ENCODE measurements at places on chromosomes 2 and 18.

DNA sequence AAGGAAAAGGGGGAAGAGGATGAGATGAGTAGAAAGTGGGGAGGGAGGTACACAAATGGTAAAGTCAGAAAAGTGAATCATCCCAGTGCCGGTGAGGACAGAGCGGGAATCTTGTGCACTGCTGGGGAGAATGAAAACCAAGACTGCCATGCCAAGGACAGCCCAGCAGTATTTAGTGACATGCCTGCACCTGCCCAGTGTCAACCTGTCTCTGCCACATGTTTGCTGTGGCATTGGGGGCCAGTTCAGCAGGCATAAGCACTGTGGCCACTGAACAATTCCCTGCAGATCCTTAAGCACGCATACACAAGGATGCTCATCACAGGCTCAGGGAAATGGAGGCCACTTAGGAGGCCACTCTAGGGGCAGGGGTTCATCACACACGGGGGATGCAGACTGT is 5.2 kb upstream of the KCNK3 start:
- no peak for DNase-seq

GRCh38 chr18:75805265-75805664 is 377.8 kb upstream of the SMIM21 start:
- DNase-seq = no peak

DNA sequence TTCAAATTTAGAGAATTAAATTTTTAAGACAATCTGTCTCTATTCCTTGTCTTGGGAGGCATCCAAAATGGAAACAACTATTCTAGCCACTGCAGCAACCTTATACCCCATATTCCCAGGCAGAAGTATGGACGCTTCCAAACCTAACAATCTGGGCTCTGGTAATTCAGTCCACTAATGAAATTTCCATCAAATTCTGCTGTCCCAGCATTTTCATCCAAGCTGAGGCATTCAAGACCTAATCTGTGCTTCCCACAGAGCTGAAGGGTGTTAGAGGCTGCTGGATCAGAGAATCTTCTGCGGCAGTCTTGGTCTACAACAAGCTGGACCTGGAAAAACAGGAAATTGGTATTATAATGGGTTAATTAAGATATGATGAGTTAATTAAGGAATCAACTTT is 42.5 kb upstream of the CYRIA start:
- no peak for DNase-seq

- DNase-seq = no peak
Measured at GRCh38 chr2:189829102-189829833, 45.0 kb downstream of the PMS1 start.

DNA sequence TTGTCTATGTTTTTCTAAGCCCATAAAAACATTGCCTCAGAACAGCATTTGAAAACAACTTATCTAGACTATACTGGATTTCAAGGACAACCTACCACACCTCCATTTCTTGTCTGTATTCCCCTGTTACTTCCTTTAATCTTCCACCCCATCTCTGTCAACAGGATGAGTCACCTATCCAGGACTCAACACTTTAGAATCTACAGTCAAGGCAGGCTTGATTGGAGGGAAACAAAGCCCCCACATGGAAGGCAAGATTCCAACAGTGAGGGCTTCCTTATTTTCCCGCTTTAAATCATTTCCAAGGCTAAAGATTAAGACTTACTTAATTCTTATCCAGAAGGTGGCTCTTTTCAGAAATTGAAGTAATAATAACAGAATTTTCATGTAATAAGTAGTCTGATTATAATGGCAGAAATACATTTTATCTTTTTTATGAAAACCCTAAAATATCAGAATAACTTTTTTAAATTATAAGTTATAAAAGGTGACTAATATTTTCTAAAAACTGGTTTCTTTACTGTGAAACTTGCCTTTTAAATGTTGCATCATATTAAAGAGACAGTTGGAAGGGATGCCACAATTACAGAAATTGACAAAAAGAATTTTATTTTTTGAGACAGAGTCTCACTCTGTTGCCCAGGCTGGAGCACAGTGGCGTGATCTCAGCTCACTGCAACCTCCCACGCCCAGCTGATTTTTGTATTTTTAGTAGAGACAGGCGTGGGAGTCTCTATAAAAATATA is 138.7 kb upstream of the CCDC150 start:
- peak; percentile 19 for DNase-seq

- DNase-seq = no peak
Measured at GRCh38 chr2:65402323-65402722, 30.1 kb downstream of the SPRED2 start.

DNA sequence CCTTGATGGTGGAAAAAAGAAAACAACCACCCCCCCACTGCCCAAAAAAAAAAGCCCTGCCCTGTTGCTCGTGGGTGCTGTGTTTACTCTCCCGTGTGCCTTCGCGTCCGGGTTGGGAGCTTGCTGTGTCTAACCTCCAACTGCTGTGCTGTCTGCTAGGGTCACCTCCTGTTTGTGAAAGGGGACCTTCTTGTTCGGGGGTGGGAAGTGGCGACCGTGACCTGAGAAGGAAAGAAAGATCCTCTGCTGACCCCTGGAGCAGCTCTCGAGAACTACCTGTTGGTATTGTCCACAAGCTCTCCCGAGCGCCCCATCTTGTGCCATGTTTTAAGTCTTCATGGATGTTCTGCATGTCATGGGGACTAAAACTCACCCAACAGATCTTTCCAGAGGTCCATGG is 28.0 kb downstream of the MAL start:
- no peak for DNase-seq

DNA sequence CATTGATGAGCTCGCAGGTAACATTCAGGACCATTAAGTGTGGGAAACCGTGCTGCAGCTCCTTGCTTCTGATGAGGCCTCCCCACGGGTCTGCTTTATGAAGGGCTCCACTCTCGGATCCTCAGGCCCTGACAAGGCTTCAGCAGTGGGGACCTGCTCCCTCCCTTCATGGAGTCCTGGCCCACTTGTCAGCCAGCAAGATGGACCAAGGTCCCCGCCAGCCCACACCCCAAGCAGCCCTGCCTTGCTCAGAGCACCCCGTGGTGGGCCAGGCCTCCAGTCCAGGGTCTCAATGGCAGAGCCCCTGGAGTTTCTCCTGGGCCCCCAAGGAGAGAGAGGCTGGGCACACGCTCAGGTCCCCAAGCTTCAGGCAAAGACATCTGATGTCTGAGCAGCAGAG is 41.5 kb downstream of the CROCC2 start:
- DNase-seq = peak; percentile 7

- no peak for DNase-seq
Measured at GRCh38 chr2:74575320-74575719, 20.8 kb downstream of the DOK1 start.

DNA sequence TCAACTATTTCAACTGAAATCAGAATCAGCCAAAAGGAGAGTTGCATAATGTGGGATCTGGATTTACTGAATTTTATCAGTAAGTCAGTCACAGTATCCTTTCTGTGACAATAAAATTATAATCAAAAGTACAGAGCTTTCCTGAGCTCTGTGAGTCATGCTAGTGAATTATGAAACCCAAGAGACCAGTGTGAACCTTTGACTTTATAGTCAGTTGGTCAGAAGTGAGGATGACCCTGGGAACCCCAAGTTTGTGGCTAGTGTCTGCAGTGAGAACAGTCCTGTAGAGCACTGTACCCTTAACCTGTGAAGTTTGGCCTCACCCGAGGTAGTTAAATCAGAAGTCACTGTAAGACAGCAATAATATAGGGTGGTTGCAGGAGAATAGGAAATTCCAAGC is 381.7 kb downstream of the CDH19 start:
- DNase-seq = no peak

GRCh38 chr2:196153480-196153879 is 17.9 kb downstream of the STK17B start:
- DNase-seq = no peak

DNA sequence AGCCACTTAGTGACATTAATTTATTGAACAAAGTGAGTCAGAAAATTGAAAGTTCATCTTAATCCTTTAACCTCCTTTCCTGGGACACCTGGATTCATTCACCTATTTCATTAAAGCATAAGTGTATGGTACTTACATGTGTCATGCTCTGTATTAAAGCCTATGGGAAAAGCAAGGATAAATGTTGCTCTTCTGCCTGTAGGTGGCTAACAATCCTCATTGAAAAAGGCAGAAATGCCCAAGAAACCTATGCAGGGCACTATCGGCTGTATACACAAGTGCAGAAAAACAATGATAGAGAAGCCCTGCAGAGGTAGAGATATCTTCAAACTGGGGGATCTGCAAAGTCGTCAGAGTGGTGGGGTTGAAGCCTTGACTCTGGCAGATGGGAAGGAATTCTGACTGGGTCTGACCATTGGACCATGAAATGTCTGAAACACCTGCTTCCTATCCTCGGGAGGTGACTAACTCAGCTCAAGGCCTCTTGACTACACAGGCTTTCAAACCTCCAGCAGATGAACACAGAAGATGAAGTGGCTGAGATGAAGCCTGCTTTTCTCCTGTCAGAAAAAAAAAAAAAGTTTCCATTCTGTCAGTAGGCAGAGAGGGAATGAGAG is 83.1 kb downstream of the DCC start:
- no peak for DNase-seq

- no peak for DNase-seq
Measured at GRCh38 chr2:44772131-44772530, 169.4 kb upstream of the SIX3 start.

DNA sequence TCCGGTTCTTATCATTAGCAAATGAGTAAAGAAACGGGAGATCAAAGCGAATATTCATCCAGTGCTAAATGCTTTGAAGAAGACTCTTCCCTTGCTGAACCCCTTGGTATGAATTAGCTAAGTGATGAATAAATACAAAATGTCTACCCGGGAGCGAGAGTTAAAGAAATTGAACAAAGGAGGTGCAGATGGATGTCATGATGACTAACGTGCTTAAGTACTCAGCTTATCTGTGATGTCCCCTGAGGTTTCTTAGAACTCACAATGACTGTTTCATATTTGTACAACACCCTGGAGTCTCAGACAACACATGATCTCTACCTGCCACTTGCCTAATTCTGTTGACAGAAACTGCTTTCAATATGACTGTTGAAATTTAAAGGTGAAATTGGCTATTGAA is 148.5 kb downstream of the TMEM200C start:
- DNase-seq = no peak

- DNase-seq = no peak
Measured at GRCh38 chr2:106316915-106317314, 122.8 kb upstream of the UXS1 start.

- DNase-seq = no peak
Measured at GRCh38 chr2:23114299-23114698, 270.7 kb upstream of the KLHL29 start.

DNA sequence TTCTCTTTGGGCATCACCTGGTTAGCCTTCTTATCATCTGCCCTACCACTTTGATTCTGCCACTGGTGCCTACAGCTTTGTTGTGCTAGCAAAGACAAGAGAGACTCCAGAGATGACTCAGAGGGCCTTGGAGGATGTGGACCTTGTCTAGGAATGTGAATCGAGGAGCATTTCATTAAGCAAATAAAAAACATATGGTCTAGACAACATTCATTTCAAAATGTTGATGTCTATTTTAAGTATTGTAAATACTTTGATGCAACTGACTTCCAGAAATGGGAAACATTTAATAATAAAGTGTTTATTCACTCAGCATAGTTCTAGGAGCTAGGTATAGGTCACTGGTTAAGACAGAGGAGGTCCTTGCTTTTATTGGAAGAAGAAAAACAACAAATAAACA is 195.5 kb downstream of the CDCA7 start:
- DNase-seq = no peak

- DNase-seq = no peak
Measured at GRCh38 chr2:31402388-31402787, 12.2 kb downstream of the XDH start.

- DNase-seq = peak; percentile 73
Measured at GRCh38 chr2:54497763-54498680, 41.9 kb downstream of the SPTBN1 start.

DNA sequence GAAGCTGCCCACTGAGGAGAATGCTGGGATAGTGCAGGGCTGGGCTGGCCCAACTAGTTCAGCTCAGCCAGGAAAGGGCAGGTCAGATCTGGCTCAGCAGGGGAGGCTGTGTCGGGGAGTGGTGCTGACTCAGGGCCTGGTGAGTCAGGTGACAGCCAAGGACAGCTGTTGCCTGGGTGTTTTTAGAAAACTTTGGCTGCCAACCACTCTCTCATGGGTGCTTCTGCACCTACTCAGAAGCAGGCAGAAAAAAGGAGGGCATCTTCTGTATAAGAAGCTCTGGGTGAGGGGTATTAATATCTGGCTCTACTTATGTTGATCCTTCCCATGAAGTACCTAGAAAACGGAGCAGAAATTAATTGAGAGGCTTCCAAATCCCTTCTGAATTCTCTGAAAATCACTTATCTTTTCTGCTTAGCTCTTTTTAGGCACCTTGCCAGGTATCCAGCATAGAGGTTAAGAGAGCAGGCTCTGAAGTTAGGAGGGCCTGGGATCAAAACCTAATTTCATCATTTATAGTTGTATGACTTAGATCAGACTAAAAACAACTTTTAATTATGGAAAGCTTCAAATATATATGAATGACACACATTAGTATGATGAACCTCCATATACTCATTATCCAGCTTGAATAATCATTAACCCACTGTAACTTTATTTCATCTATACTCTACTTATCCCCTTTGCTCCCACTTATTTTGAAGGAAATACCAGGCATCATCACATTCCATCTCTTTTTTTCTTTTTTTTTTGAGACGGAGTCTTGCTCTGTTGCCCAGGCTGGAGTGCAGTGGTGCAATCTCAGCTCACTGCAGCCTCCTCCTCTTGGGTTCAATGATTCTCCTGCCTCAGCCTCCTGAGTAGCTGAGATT is 15.5 kb upstream of the RAB10 start:
- peak; percentile 26 for DNase-seq

DNA sequence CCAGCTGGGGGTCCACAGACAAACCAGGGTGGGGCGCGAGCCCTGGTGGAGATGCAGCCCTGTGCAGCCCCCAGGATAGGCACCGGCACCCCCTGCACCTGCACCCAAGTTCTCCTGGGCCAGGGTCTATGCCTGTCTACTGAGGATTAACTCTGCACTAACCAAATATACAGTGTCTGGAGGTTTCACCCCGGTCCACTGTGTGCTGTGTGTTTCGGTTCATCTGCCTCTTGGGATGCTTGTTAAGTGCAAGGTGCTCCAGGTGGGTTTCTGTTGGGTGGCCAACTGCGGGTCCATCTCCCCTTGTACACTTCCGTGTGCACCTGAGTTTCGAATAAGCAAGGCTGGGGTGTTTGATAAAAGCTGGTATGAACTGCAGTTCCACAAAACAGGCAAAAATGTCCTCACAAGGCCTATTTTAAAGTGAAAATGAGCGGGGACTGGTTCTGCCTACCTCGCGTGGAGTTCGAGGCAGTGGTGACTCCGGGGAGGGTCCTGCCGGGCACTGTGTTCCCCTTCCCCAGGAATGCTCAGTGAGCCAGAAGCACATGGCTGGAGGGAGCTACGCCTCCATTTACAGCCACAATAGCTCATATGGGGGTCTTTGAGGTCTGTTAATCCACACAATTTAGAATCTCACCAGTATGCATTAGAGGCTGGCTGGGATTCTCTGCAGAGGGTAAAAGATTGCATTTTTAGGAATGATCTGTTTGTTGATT is 70.7 kb downstream of the EDAR start:
- peak; percentile 6 for DNase-seq

- DNase-seq = no peak
Measured at GRCh38 chr2:175154661-175155082, 13.3 kb downstream of the ATF2 start.

GRCh38 chr2:190864375-190864774 is 16.2 kb upstream of the GLS start:
- no peak for DNase-seq

Measured in head of caudate nucleus (tissue), 42 donors.